ENCODE measurements at places on chromosomes 13 and 19.

DNA sequence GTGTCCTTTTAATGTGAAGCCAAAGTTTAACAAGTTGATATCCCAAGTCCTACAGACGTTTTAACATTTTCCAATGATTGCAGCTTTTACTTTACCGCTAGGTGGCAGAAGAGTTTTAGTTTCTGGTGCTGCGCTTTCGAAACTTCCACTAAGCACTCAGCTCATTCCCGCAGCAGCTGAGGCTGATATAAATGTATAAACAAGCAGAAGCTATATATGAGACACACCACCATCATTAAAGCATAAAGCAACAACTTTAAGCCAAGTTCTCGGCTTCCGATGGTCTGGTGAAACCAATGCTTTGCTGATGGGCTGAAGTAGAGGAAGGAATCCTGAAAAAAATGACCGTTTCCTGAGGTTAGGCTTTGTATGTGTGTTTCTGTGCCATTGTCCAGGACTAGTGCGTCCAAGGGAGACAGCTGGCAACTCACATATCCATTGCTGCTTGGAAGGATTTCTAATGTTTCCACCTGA lies 753.9 kb downstream of the OLFM4 start:
- DNase-seq, result no peak

DNA sequence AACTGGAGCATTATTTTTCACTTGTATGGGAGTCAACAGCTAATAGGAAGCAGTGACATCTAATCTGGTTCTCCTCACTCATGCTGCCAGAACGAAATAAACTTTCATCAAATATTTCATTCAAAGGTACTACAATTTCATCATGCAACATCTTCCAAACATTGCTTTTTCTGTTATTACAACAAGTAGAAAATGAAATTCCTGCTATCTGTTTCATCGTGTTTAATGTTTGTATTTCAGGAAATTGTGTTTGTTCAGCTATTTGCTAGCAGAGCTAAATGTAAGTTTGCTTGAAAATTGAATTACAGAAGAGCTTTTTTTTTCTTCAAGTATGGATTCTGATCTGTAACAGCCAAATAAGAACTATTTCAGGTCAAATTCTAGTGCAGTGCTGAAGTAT lies 90.1 kb downstream of the SLITRK6 start:
- DNase-seq, result no peak

GRCh38 chr19:17306285-17306714 lies 628 bp downstream of the MRPL34 start:
- DNase-seq, result no peak

DNA sequence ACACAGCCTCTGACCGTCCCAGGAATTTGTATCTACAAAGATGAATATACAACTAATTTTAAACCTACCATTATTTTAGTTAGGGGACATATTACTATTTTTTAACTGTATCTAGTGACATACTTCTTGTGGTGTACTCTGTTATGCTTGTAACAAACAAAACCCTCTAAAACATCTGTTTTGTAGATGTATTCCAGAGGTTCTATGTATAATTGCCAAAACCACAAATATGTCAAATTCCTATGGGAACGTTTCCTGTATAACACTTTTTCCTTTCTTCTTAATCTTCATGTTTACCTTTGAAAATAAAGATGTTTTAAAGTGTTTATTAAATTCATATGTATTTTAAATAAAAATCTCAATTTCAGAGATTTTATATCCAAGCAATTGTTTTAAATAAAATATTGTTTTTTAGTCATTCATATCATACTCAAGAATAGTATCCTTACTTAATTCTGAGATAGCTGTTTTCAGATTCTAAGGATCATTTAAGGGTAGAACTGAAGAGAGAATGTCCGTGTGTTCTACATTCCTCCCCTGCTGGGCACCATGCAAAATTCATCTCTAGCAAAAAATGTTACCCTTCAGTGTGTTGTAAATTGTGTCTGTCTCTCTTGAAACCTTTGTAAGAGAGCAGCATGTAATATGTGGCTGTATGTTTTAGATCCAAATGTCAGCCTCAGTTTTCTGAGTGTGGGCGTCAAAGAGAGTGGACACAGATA lies 1327.7 kb downstream of the EFNB2 start:
- no peak for DNase-seq

DNA sequence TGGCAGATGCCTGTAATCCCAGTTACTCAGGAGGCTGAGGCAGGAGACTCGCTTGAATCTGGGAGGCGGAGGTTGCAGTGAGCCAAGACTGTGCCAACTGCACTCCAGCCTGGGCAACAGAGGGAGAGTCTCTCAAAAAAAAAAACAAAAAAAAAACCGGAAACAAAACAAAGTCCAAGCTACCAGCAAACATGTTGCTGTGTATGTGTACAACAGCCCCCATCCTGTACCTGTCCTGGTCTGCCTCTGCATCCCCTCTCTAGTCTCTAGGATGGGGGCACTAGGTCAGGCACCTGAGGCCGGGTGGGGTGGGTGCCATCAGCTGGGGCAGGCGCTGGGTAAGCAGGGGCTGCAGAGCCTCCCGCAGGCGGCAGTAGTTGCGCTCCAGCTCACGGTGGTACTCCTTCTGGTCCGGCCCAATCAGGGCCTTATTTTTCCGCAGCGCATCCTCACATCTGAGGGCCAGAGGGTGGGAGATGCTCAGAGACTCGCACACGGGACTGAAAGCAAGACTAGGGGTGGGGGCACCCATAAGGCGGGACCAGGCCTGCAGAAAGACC lies 2.8 kb upstream of the KANK2 start:
- no peak for DNase-seq

DNA sequence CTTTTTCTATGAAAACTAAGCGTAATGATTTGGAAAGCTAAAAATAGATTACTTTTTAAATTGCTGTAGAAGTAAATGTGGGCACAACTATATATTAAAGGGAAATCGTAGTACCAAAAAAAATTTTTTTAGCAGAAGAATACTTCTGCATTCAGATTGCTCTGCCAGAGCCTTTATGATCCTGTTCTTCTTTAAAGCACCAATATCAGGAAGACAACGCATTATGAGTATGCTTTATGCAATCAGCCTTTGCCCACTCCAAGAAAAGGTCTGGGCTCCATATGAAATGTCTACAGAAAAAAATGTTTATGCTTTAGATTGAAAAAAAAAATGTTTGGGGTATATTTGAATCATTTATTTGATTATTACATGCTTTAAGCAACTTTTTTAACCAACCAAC lies 137.4 kb downstream of the DIAPH3 start:
- DNase-seq, result no peak

DNA sequence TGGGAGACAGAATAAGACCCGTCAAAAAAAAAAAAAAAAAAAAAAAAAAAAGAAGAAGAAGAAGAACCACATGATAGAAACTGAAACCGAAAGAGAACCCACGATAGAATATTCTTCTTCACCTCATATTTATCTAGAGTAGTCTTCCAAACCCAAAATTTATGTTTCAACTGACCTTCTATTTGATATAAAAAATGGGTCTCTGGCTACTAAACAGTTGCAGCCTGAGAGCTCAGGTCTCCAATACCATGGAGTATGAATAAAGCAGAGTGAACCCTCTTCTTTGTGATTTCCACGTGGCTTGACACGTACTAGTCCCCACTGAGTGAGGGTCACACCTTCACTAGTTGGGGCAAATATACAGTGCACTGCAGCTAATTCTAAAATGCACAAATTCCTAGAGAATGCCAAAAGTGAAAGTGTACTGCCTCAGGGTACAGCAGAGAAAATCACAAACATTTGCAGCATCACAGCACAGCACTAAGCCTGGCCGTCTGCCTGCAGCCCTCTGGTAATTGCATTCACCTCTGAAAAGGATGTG lies 30.8 kb upstream of the RFC3 start:
- DNase-seq, result no peak

DNA sequence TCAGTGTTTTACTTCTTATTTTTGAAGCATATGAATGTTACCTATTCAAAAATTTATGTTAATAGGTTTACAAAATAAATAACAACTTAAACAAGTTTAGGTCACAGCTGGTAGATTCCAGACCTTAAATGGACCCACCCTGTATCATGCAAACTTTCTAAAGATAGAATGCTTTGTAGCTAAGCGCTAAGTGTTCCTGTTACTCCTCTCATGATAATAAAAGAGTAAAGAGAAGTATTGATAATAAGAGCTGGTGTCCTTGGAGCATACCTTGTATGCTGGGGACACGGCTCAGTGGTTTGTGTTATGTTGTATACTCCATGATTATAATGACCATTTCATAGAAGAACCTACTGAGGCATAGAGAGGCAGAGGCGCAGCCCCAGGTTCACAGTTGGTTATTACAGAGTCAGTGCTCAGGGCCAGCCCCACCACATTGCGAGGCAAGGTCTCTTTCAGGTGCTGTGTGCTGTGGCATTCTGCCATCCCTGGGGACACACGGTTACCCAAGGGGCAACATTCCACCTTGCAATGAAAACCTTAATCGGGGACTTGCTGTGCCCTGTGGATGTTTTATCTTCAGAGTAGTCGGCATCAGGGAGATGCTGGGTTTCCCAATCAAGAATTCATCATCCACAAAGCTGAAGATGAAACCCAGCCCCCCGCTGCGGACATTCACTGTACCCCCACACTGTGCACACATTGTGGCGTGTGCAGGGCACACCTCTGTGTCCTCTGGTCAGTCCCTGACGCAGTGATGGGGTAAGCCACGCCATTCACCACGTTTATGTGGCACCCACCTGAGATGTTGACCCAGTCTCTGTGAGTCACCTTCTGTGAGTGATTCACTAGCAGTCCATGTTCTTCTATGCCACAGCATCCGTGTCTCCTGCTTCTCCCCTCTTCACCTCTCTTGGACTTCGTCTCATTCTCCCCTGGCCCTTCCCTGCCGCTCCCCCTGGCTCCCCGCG lies 186.7 kb downstream of the COL4A1 start:
- no peak for DNase-seq

DNA sequence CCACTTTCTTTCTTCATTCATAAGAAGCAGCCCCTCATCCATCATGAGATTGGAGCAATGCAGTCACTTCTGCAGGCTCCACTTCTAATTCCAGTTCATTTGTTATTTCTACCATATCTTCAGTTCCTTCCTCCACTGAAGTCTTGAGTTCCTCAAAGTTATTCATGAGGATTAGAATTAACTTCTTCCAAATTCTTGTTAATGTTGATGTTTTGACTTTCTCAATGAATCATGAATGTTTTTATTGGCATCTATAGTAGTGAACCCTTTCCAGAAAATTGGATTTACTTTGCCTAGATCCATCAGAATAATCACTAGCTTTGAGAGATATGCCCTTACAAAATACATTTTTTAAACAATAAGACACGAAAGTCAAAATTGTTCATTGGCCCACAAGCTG lies 2567.7 kb upstream of the PCDH20 start:
- DNase-seq, result no peak

GRCh38 chr13:100330662-100331061 lies 241.8 kb downstream of the PCCA start:
- DNase-seq, result no peak

DNA sequence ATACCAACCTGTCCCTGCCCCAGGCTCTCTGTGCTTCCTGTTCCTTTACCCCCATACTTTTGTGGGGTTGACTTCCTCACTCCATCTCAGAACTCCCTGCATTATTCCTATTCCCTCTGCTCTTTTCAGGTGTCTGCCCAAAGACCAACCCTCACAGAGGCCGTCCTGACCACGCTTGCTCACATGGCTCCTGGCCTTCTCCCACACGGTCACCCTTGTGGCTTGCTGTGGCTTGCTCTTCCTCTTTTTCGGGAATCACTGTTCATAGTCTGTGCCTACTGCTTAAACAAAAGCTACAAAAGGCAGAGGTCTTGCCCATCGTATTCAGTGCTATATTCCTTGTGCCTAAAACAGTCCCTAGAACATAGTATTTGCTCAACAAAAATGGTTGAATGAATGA lies 25.2 kb upstream of the ARGLU1 start:
- DNase-seq, result no peak

DNA sequence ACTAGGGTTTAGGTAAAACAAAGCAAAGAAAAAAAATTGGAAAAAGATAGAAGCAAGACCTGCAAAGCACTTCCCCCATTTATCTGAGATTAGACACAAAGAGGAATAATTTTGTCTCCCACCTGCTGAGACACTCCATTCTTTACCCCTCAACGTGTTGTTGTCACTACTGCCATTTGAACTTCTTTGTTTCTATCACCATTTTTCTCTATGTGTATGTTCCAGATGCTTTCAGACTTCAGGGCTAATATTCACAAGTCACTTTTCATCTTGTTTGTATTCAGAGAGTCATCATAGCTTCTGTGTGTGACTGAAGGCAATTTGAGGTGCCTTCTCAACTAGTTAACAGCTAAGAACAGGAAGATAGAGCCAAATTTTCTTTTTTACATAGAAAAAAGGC lies 512.5 kb downstream of the TBC1D4 start:
- DNase-seq, result no peak

DNA sequence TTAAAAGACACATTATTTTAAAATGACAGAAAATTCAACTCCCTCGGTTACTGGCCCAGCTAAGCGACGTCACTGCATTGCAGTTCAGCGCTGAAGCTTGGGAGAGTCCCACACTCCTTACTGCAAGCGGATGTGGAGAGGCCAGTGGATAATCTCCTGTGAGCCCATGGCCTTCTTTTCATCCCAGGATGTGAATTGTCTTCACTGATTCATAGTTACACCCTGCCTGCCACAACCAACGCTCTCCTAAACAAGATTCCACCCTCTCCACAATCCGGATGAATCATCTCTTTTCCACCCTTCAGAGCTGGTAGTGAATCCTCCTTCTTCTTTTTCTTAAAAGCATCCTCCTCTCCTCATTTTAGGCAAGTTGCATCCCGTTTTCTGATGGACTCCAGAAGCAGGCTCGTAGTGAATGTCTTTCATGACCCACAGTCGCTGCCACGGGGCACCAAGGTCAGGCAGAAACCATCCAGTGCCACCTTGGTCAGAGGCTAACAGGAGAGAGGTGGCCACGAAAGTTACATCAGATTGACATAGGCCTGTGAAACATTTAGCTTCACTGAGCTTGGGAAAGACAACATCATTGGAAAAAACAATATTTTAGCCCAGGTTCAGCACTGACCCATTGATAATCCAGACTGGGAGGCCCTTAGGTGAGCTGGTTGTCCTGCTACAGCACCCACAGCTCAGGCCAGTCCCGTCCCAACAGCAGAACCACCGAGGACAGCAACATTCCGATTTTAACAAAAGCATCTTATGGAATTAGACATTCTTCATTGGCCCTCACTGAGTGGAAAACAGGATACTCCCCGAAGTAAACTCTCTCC lies 2.0 kb downstream of the GJB2 start:
- DNase-seq, result no peak

GRCh38 chr13:66137384-66137783 lies 1092.8 kb downstream of the PCDH9 start:
- no peak for DNase-seq

DNA sequence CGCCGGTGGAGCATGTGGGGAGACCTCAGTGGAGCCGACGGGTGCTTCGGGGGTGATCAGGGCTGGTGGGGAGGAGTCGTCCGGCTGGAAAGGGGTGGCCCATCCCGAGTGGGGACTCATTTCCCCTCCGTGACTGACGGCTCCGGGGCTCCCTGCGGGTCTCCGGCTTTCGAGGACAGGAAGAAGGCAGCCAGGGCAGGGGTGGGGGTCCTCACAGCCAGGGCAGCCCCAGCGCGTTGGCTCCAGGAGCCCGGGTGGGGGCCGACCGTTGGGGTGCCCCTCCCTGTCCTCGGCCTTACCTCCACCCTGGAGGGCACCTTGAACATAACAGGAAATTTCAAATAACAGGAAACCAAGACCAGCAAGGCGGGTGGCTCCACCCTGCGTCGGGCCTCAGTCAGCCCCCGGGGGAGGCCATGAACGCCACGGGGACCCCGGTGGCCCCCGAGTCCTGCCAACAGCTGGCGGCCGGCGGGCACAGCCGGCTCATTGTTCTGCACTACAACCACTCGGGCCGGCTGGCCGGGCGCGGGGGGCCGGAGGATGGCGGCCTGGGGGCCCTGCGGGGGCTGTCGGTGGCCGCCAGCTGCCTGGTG lies at the start of gene S1PR4:
Gene S1PR4, plus strand, starts transcription at position 393 of the 596 bp plus-strand sequence. Its CDS starts 24 bp downstream, at position 417.
- DNase-seq, result no peak

GRCh38 chr13:42996584-42996983 lies 4.5 kb upstream of the EPSTI1 start:
- DNase-seq, result no peak

Measured in cardiac septum (tissue), 1 donor.